ENCODE measurements at places on chromosomes 1 and 21.

- DNase-seq = no peak
Measured at GRCh38 chr1:3697810-3698209, 45.5 kb downstream of the TP73 start.

- no peak for DNase-seq
Measured at GRCh38 chr1:160488347-160489058, 34.6 kb downstream of the SLAMF6 start.

DNA sequence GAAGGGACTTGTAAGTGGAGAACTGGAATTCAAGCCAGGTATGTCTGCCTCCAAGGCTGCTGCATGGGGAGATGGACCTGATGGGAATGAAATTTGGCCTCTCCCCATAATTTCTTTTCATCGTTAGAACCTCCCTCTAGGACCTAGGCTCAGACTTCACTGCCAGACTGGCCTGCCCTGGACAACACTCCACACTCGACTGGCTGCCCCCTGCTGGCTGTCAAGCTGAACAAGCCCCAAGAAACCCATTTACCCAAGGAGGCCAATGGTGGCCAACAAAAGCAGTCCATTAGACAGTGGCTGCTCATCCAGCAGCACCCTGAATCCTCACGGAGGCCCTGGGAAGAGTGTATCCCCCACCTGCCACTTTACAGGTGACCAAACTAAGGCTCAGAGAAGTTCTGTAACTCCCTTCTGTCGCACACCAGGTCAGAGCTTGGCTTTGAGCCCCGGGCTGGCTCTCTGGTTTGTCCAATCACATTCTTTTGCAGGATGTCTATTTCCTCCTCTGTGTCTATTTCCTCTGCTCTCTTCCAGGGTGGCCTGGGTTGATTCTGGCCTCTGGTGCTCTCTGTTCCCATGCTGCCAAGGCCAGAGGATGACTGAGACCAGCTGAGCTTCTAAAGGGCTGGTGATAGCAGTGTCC lies 3.8 kb downstream of the RNF186 start:
- DNase-seq = peak; percentile 72

- DNase-seq = peak; percentile 71
Measured at GRCh38 chr1:88655685-88656299, 28.3 kb upstream of the PKN2 start.

- no peak for DNase-seq
Measured at GRCh38 chr1:109238382-109238781, 11.0 kb upstream of the CELSR2 start.

DNA sequence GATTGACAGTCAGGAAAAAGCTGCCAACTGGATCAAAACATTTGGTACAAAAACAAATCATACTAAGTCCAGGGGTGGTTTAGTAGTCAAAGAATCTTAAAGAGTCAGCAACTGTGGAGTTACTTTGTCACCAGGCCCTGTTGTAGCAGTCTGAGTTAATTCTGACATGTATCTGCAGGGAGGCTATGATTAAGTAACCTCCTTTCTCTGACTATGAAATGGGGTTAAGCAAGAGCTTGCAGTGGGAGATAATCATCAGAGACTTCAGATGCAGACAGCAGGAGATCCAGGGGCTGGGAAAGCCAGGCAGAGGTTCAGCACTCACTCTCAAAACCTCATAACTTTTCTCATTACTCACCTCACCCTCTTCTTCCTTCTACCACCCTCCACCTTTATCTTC lies 99.2 kb upstream of the BTG3 start:
- DNase-seq = peak; percentile 59

- no peak for DNase-seq
Measured at GRCh38 chr1:15383810-15384209, 25.9 kb upstream of the EFHD2 start.

GRCh38 chr1:11690397-11691301 lies 861 bp upstream of the DRAXIN start:
- no peak for DNase-seq

- peak; percentile 99 for DNase-seq
Measured at GRCh38 chr1:43405219-43405875, 15.6 kb downstream of the SZT2 start.

GRCh38 chr1:203526572-203526971 lies 32.6 kb downstream of the OPTC start:
- no peak for DNase-seq

GRCh38 chr1:57600424-57600823 lies 176.6 kb upstream of the DAB1 start:
- DNase-seq = no peak

Measured in hematopoietic multipotent progenitor cell treated with erythropoietin and hydrocortisone succinate and interleukin-3 and kit ligand, for 6 days (in vitro differentiated cells).